IPS DF 6.9 (cell line): ENCODE measurements at places on chromosomes 3 and 15.

GRCh38 chr3:155019575-155019974, 60.5 kb upstream of the MME start:
- no peak for DNase-seq

- DNase-seq, result no peak
These were observed 11.3 kb downstream of the MED12L start for GRCh38 chr3:151096716-151097115.

- no peak for DNase-seq
These were observed 47.3 kb upstream of the LRRC58 start for GRCh38 chr3:120396469-120396868.

- no peak for DNase-seq
These were observed 12.3 kb downstream of the HCLS1 start for GRCh38 chr3:121648219-121648958.

GRCh38 chr15:61750271-61751084, 309.8 kb downstream of the VPS13C start:
- no peak for DNase-seq

GRCh38 chr3:81763001-81763400, 1.6 kb upstream of the GBE1 start:
- DNase-seq, result no peak

GRCh38 chr3:150451329-150452048, 43.4 kb downstream of the TSC22D2 start:
- no peak for DNase-seq

GRCh38 chr3:68018275-68018674, 363.9 kb upstream of the SUCLG2 start:
- DNase-seq, result no peak

DNA sequence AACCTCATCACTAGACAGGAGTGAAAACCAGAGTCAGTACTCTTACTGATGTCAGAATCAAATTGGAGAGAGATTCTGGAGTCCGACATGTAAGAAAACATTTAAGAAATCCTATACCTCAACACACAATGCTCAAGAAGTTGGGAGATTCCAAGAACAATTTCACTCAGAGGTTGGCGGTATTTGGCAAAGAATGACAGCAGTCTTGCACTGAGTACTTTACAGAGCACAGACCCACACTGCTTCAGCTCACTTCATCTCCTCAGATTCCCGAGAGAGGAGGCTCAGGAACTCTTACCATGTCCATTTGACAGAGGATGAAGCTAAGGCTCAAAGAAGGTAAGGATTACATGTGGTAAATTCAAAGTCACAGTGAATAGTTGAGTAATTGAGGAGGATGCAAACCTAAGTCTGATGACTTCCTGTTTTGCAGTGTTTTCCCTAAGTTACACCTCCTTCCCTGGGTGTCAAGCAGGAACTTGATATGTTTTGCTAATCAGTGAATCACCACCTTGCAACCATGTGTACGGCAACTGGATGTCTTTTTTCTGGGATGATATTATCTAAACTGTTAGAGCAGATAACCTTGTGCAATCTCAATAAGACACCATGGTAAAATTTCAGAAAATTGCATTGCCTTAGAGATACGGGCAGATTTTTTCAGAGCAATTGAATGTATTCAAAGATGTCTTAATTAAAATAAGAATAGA, 61.3 kb upstream of the MME start:
- DNase-seq, result no peak

- DNase-seq, result no peak
These were observed 111.8 kb upstream of the C15orf61 start for GRCh38 chr15:67409175-67409574.

GRCh38 chr15:90400005-90400758, 12.1 kb downstream of the IQGAP1 start:
- DNase-seq, result no peak

GRCh38 chr15:65337436-65338070, 33.1 kb downstream of the RNU5B-1 start:
- DNase-seq, result no peak

DNA sequence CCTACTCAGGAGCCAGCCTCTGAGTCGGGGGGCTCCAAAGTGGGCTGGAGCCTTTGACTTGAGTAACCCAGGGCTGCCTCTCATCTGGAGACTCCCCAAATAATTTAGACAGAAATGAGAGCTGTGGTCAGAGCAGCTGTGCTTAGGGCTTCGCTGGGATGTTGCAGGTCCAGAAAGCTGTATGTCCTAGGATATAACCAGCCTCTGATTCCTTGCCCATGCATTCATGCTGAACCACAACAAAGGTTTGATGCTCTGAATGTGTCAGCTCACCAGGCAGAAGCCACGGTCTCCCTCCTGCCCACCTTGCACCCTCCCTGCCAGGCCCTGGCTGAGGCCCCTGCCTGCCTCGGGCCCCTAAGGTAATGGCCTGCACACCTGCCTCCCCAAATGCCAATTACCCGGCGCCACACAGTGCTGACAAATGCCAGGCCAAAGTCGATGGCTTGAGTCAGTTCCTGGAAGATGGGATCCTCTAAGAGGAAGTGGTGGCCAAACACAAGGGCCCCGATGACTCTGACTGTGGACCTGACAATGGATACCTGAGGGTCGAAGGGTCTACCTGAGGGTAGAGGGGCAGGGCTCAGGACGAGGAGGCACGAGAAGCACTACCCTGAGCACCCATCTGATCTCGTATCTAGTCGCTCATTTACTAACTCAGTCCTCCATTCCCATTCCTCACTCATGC, 21.7 kb upstream of the PARL start:
- DNase-seq, result no peak

- DNase-seq, result no peak
These were observed 99.4 kb downstream of the ALCAM start for GRCh38 chr3:105466072-105466471.

DNA sequence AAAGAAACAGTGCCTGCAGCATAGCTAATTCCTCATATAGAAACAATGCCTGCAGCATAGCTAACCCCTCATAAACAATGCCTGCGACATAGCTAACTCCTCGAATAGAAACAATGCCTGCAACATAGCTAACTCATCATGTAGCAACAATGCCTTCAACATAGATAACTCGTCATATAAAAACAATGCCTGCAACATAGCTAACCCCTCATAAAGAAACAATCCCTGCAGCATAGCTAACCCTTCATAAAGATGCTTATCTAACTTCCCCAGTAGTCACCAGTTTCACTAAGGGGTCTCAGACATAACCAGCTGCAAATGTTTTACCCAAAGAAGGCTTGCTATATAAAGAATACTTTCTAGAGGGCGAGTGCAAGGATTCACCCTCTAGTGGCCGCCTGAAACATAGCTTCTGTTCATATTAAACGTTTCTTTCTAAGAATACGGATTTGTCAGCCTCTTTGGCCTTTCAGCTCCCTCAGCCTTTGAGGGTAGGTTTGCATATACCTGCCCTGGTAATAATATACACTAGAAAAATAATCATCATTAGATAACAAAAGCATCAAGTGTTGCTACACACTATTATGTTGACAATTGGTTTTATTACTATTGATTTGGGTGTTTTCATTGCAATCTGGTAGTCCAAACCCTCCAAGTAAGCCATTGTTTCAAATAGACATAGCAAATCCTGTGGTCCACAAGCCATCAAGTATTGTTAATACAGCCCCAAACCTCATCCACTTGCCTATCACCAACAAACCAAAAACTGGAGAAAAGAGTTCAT, 44.4 kb upstream of the FAN1 start:
- DNase-seq, result no peak

DNA sequence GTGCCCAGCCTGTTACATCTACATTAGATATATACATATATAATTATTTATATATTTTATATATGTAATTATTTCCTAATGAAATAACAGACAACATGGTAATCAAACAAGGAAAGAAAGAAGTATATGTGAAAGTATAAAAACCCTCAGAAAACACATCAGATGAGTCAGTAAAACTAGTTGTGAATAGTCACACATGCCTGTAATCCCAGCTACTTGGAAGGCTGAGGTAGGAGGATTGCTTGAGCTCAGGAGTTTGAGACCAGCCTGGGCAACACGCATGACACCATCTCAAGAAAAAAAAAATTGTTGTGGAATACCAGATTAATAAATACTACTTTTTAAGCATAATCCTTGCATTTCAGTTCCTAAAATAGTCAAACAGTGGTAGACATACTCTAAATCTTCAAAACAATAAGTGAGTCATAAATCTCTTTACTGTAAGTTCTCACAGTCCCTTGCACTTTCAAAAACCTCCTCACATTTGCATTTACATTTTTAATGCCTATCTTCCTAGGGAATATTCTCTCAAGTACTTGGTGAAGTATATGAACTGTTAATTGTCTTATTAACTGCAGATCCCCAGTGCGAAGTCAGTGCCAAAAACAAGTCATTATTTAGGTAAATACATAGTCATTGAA, 106.5 kb downstream of the MYO9A start:
- no peak for DNase-seq

GRCh38 chr15:75786575-75786947, 56.7 kb upstream of the UBE2Q2 start:
- DNase-seq, result no peak

DNA sequence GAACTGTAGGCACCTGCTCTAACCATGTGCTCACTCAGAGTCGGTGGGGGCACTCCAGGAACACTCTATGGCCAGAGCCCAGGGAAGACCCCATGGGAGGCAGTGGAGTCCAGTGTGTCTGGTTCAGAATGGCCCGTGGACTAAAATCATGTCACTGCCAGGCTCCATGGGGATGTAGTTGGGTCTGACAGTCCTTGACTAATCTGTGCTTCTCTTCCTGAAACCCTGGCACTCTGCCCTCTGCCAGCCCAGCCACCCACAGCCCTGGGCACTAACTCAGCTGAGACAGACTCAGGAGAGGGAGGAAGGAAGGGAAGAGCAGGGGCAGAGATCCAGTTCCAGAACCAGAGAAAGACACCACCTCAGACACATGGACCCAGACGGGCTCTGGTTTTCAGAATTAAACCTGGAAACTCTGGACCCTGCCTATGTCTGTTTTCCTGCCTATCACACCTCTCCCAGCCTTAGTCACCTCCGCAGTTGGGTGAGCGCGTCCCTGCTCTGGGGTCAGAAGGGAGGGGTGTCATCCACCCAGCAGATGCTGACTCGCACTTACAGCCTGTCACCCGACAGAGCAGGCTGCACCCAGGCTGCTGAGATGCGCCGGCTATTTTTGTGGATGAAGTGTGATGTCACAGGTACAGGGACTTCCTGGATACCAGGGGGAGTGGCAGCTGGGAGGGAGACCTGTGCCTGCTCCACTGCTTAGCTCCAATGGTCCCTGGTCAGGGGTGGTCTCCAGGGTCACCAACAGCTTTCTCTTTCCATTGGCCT, 56.8 kb upstream of the INSYN1 start:
- DNase-seq, result no peak

GRCh38 chr3:176723758-176724393, 473.4 kb downstream of the TBL1XR1 start:
- no peak for DNase-seq

GRCh38 chr3:61545716-61546115, 15.7 kb upstream of the PTPRG start:
- no peak for DNase-seq

GRCh38 chr3:40427045-40427669, 30.0 kb upstream of the RPL14 start:
- no peak for DNase-seq

DNA sequence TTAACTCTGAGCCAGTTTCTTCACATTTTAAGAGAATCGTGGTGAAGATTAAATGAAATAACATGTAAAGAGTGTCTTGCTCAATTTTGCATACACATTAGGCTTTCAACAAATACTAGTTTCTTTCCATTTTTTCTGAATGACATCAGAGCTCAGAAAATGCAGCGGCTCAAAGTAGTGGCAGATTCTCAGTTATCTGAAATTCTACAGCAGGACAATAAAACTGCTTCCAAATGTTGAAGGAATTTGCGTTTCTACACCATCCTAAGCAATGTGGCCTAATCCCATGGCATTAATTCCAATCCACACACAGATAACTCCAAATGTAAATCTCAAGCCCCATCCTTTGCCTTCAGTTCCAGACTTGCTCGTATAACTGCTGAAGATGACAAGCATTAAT, 115.8 kb downstream of the PLCH1 start:
- no peak for DNase-seq

- DNase-seq, result no peak
These were observed 18.3 kb upstream of the BFSP2 start for GRCh38 chr3:133381346-133382109.

DNA sequence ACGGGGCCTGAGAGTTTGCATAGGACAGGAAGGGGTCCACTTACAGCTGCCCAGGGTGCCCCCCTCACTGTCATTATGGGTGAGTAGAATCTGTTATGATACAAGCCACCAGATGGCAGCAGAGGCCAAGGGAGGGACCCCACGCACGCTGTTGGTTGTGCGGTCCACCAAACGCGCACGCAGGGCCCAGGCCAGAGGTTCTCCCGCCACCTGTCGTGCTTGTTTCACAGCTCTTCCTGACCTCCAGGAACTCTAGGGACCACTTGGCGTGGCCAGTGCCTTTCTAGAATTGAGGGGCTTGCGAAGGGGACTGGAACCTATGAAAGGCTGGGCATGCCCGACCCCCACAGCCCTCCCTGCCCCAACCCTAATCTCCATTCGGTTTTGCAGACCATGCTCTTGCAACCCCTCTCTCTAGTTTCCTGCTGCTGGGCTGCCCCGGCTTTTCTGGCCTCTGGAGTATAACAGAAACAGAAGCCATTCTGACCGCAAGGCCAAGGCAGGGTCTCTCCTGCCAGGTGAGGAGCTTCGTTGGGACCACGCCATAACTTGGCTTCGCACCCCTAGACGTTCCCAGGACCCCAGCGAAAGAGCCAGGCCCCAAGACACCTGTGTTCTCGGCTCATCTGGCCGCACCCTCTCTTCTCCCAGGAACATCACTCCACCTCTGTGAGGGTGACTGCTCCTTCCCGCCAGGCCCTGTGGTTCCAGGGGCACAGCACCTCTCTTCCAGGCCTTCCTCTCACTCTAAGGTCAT, 46.0 kb downstream of the ALDH1L1 start:
- peak; percentile 37 for DNase-seq

GRCh38 chr3:45994419-45995235, 997 bp downstream of the FYCO1 start:
- DNase-seq, result no peak

- DNase-seq, result no peak
These were observed 30.5 kb upstream of the MYZAP start for GRCh38 chr15:57561041-57561711.

DNA sequence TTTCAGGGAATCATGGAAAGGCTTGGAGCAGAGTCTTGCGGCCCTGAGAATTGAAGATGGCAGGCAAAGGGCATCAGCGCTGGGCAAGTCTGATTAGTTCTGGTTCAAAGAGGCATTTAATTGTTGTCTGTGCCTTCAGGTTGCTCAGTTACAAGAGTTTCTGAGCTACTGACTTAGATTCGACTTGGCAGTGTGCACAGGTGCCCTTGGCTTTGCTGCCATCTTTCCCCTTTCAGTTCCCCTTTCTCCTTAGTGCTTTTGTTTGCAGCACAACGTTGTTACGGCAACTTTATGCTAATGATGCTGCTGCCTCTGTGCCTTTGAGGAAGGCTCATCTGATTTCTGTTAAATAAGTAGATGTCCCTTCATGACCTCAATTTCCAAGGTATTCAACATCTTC, 12.5 kb downstream of the P2RY14 start:
- peak; percentile 48 for DNase-seq

DNA sequence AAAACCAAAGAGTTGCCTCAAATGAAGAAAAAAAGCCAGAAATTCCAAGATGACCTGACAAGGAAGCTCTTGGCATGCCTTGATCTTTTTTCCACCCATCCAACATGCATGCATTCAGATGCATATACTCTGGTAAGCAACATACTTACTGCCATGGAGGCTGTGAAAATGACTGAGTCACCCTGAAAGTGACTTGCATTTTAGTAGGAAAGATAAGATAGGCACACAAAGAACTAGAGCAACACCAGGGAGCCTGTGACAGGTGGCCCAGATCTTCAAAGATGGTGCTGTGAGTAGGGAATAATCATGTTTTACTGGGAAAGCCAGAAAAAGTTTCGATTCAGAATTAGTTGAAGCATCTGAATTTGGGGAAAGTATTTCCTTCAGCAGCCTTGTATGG, 185.1 kb upstream of the SLCO3A1 start:
- DNase-seq, result no peak
